ENCODE measurements at places on chromosomes 5 and 9.

GRCh38 chr9:13450723-13451122 lies 171.2 kb upstream of the MPDZ start:
- DNase-seq: no peak

DNA sequence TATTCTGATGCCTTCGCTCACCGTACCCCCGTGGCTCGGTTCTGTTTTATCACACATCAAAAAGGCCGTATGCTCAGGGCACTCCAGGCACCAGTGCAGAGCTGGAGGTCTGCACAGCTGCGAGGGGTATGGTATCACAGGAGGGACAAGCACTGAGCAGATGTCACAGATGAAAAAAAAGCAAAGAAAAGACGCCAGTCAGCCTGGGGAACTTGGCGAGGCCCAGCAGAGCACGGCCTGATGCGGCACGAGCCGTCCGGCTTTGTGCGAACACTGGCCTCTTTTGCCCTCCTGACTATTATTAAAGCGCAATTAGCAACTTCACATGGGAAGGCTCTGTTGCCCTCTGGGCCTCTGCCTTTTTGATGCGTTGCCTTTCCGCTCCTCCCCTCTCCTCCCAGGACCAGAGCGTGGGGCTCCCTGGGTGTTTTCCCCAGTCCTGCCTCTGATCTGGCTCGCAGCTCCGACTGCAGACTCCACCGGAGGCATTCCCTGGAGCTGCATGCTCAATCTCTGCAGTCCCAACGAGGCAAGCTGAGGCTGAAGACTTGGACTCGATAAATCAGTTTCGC lies 44.4 kb downstream of the AK8 start:
- DNase-seq: no peak

DNA sequence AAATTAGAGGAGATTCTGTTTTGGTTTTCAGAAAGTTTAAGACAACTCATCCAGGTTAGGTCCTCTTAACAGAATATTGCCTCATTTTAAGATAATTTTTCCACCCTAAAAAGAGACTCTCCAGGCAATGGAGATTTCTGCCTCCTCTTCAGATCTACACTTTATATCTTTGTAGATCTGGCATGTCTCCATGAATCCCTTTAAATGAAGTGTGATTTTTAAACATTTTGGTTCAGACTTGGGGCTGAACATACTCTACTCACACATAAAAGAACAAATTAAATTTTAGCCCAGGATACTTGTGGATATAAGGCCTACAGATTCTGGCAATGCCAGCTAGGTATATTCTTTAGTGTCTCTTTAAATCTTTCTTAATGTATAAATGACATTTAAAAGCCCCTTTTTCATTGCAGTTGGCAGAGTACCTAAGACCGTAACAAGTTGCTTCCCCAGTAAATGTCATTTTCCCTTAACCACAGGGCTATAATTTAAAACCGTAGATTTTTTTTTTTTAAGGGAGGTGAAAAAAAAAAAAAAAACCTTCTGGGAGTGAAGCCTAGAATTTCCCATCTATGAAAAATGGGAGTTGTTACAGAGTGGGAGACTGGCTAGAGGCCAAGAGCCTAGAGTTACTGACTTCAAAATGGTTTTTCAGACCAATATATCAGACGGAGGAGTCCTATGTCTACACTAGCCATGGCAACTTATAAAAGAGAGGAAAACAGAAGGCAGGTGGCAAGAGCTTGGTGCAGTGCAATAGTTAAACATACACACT lies 207.8 kb upstream of the TARS1 start:
- DNase-seq: no peak

DNA sequence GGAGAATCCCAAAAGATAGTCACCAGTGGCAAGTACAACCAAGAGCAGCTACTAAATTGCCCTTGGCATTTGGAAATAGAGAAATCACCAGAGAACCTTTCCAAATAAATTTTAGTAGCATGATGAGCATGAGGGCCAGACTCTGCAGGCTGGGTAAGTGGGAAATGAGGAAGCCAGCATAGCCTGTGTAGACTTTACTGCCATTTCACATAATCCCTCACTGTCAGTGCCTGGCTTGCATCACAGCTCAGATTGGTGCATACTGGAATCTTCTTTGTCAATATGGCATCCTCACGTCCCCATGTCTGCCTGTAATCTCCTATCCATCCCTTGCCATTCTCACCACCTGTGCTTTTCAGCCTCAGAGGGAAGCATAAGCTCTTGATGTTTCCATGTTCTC lies 14.5 kb downstream of the GRAMD2B start:
- no peak for DNase-seq

GRCh38 chr5:43336159-43336558 lies 22.9 kb upstream of the HMGCS1 start:
- no peak for DNase-seq
